ENCODE measurements at places on chromosomes 11 and 22. TPM values are rescaled to one million over a fixed set of nuclear protein-coding genes. Genes with fewer than 3 reads are reported as not detected.

DNA sequence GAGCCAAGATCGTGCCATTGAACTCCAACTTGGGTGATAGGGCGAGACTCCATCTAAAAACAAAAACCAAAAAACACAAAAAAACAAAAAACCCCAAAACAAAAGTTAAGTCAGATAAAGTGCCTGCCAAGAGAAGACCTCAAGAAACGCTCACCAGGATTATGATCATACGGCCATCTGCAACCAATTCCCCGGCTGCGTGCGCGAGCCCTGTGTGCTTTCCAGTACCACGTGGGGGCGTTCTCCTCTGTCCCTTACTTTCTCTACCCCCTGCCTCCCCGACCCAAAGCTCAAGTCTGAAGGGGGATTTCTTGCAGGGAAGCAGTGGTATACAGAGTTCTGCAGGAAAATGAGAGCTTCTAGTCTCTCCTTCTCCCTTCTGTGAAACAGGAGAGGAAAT is 10.5 kb upstream of the RPS19BP1 start:
- DNase-seq, result no peak

DNA sequence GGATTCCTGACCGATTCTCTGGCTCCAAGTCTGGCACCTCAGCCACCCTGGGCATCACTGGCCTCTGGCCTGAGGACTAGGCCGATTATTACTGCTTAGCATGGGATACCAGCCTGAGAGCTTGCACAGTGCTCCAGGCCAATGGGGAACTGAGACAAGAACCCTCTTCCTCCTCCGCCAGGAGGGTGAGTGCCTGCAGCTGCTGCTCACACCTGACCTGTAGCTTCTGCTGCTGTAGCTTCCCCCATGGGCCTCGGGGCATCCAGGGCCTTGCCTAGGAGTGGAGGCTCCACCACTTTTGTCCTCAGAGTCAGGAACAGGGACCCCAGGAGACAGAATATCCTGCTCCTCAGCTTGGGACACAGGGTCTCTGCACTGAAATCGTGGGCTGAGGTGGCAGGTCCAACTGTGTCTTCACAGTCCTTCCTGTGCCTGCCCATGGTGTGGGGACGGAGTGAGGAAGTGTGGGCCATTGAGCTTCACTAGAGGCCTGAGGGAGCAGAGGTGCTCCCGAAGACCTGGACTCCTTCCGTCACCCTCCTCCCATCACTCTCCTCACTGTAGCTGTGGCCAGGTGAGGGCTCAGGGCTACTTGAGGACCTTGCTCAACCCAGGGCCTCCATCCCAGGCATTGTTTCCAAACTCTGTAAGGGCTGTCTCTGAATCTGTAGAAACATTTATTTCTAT is 103.8 kb downstream of the ZNF280B start:
- no peak for DNase-seq

GRCh38 chr11:82864268-82864667 is 36.0 kb downstream of the PRCP start:
- DNase-seq, result no peak

DNA sequence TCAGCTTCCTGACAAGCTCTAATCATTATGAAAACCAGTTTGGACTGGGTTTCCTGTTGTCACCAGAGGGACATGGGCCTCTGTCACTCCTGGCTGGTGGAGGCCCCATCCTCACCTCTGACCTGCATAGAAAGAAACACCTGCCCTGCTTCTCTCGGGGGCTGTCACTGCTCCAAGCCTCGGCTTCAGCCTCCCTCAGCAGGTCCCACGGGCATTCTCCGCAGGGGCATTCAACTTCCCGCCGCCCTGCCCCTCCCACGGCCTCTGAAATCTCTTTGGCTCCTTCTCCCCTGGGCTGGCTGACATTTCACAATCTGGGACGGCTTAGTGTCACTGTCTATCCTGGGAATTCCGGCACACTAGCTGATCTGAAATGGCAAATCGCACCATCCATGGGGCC is 257.9 kb downstream of the CTTN start:
- DNase-seq, result no peak

- no peak for DNase-seq
These were observed 92.4 kb downstream of the MICAL2 start for GRCh38 chr11:12202661-12203310.

- DNase-seq, result peak; percentile 58
These were observed 13.0 kb upstream of the CXCR5 start for GRCh38 chr11:118870396-118871343.

Gene MICAL2
- polyA plus RNA-seq, result 37.1 TPM

Gene APOBEC3A
- polyA plus RNA-seq, result not detected

- no peak for DNase-seq
These were observed 62.8 kb downstream of the NRXN2 start for GRCh38 chr11:64660205-64660604.

All from left renal pelvis (tissue), 4 donors.